ENCODE measurements at places on chromosomes 5 and 9.
A peak's percentile ranks its signal among the peaks of the same experiment; 100 is the strongest.

- DNase-seq: no peak
Measured at GRCh38 chr5:2901511-2901910, 150.0 kb upstream of the IRX2 start.

- no peak for DNase-seq
Measured at GRCh38 chr9:36398745-36399144, 1.3 kb downstream of the RNF38 start.

DNA sequence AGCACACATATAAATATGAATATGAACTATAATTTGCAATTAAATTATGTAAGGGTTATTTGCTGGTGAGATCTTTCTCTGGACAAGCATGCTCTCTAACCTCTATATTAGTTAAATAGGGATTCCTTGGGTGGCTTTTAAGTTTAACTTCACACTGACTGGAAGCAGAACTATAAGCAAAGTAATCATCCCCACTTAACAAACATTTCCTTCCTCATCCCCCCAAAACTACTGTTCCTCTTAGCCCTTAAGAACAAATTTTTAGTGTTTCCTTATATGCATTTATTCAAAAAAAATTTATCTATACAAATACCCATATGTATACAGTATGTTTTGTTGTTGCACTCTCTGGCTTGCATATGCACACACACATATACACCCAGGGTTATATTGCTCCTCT is 512.1 kb upstream of the MEF2C start:
- DNase-seq: no peak

DNA sequence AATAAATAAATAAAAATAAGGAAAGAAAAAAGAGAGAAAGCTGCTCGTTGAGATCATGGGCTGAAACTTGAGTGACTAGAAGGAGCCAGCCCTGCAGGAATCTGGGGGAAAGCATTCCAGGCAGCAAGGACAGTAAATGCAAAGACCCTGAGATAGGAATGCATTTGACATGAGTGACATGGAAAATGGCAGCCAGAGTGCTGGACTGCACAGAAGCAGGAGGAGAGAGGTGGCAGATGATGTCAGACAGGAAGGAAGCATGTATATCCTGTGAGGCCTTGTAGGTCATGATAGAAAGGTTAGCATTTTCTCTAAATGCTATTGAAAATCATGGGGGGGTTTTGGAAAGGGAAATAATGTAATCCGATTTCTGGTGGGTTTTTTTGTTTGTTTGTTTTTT is 29.1 kb downstream of the ADRA1B start:
- DNase-seq: no peak

DNA sequence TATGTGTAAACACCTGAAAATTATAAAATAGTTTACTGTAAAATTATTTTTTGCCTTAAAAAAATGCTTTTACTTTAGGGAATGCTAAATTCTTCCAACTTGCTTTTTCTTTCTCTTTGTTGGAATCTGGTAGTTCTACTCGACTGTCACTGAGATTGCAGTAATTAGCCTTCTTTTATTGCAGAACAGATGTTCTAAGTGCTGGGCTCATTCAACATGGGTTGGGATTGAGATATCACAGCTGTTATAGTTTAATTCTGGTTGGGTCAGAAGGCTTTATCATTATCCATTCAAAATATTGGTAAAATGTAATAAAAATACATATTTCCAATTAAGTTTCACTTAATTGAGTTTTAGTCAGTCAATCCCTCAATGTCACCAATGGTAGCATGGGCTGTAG is 686.7 kb downstream of the CDH18 start:
- no peak for DNase-seq

DNA sequence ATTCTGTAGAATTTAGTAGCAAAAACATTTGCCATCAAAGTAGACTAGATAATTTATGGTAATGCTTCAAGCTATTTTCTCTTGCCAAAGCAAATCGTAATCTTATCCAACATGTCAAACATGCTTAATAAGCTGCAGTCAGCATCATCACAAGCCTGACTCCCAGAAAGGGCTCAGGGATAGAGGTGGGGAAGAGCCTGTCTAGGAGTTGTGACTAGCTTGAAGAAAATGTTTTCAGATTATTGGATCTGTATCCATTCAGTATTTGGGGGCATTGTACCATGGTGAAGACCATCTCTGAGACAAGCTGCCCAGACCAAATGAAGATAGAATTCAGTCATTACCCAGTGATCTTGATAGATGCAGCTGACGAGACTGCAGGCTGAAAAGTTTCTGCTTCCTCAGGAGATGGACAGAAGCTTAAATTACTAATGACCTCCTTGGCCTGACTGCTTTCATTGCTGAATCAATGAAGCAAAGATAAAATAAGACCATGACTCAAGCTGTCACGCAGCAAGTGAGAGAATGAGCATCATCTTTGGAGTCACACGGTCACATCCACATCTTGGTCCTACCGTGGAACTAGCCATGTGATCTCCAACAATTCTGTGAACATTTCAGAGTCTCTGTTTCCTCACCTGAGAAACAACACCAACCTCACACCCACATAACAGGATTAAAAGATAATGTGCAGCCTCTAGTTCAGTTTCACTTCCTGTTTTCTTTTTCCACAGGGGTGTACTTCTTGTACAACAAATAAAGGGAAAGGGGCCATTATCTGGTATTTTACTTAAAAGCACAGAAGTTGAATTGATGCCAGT is 9.4 kb downstream of the ERAP2 start:
- no peak for DNase-seq

DNA sequence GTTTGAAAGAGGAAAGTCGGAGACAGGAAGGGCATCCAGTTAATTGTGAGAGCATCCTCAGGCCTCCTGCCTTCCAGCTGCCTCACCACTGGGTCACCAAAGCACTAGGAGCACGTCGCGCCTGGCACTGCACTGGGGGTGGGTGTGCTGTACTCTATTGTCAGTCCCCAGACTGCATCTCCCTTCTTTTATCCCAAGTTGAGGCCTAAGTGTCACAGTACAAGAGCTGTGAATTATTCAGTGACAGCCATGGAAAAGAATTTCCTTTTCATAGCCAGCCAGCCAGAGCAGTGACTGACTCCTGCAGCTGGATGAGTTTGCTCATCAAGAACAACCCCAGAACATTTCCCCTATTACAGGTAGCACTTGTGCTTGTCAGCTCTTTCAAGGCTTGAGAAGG is 16.3 kb downstream of the CLTA start:
- DNase-seq: no peak

GRCh38 chr9:136482793-136483588 is at the start of gene SEC16A:
SEC16A (minus strand) TSS chr9:136483040; CDS start chr9:136477615, 5,425 bp downstream.
- peak; percentile 98 for DNase-seq

- no peak for DNase-seq
Measured at GRCh38 chr5:124162767-124163532, 583.5 kb downstream of the ZNF608 start.

DNA sequence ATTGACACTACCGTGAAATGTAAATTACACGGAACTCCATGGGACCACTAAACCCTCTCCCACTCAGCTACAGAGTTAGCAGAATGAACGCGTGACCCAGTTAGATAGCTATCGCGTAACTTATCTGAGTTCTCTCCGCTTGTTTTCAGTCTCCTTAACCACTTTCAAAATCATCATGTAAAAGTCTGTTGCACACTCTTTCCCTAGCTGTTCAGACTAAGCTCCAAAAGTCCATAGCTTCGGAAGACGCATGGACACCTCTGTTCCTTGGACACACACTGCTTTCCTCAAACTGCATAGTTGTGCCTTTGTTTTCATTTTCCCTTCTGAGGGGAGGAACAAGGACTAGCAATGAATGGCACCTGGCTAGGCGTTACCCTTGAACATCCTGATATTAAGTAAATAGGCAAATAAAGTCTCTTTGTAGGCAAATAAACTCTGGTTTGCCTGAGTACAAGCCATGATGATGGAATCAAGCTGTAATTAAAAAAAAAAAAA is 83.3 kb downstream of the DAPK1 start:
- peak; percentile 86 for DNase-seq

- DNase-seq: no peak
Measured at GRCh38 chr5:65933295-65933694, 6.9 kb downstream of the ERBIN start.

GRCh38 chr9:127112056-127112455 is 10.4 kb downstream of the ANGPTL2 start:
- no peak for DNase-seq

DNA sequence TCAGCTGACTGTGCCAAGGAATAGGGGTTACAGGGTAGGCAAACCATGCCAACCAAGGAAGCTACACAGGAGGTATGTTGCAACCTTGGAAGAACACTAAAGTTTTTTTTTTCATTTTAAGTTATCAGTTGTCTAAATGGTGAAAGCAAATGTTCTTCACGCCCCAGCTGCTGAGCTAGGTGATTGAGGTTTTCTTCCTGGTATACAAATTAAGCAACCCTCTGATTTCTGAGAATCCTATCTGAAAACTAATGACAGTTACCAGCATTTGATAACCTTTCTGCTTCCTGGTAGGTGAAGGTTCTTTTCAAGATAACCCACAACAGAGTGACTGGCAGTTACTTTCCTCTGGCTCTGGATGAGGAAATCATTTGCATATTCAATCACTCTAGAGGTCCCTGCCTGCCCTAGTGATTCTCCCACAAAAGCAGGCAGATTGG is 194.9 kb downstream of the ATP10B start:
- DNase-seq: peak; percentile 52

DNA sequence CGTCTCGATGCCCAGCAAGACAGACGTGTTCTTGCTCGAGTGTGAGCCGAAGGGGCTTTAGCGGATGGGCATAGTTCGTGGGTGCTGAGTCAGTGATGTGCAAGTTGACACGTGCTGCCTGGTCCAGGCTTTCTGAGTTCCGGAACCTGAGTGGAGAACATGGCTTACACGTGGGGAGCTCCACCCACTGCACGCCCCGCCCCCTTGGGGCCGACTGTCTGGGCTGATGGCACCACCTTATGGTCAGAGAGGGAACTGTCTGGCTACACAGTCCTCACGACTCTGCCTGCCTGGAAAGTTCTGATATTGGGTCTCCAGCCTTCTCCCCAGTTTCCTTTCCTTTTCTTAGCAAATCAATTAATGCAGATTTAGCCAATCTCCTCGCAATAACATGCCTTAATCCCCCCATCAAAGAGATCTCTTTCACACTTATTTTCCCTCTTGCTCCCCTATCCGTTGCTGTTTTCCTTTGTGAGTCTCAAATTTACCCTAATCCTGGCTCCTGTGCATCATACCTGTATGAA is 3.8 kb upstream of the STC2 start:
- DNase-seq: peak; percentile 86

DNA sequence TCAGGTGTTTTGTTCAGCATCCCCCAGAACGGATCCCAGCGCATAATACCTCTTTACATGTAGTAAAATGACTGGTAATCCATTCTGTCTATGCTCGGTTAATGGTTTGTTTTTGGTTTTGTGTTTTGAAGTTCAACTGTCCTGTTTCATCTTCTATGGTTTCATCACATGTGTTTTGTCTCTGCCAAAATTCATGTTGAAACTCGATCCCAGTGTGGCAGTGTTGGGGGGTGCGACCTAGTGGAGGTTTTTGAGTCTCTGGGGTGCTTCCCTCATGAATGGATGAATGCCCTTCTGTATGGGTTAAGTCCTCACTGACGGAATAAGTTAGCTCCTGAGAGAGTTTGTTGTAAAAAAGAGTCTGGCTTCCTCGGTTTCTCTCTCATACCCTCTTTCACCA is 317.4 kb downstream of the KDM4C start:
- DNase-seq: no peak

GRCh38 chr5:141783005-141783946 is 94.9 kb downstream of the PCDH1 start:
- peak; percentile 88 for DNase-seq

DNA sequence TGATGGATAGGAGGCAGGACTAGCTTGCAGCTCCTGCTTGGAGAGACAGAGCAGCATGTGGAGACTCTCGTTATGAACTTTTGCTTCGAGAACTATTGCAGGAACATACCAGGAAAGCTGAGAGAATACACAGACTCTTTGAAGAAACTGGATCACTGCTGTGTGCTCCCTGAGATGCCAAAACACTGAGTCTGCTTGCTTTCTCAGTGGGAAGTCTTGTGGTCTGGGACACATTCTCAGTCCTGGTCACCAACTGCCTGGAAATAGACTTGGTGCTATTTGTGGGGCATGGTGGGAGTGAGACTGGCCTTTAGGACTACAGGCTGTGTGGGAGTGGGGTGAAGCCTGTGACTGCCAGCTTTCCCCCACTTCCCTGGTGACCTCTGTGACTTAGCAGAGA is 252.6 kb downstream of the MED10 start:
- DNase-seq: no peak

GRCh38 chr9:84598921-84599636 is 70.5 kb upstream of the NTRK2 start:
- no peak for DNase-seq

- DNase-seq: no peak
Measured at GRCh38 chr5:174775081-174775480, 50.7 kb downstream of the MSX2 start.

- DNase-seq: peak; percentile 5
Measured at GRCh38 chr5:127785098-127785927, 82.1 kb downstream of the CCDC192 start.

DNA sequence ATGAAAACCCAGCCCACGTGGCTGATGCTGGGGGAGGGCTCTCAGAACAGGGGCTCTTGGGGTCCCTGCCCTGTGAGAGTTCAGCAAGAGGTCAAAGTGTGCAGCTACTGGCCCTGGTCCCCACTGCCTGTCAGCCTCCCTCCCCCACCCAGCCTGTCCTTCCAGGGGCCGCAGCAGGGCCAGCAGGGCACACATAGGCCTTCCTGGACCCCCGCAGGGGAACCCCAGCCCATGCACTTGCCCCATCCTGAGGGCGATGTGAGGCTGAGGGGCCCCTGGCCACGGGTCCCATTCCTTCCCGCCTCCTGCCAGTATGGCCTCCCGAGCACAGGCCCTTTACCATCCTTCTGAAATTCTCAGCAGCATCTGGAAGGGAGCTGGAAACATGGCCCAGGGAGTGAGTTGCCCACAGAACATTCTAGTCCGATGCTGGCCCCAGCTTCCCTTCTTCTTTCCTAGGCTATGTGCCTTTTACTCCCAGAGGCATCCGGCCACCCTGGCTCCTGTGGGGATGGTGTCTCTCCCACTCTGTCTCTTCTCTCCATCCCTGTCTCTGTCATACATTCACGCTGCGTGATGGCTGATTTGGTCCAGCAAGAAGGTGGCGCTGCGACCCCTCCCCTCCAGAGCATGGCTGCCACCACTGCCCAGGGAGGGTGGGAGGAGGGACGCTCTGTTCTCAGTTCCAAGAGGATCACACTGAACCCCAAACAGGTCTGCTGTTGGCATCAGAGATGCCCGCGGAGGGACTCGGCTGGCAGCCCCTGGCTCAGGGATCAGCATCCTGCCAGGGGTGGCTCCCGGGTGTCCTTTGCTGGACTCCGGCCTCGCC is 19.6 kb downstream of the MRPL36 start:
- no peak for DNase-seq

DNA sequence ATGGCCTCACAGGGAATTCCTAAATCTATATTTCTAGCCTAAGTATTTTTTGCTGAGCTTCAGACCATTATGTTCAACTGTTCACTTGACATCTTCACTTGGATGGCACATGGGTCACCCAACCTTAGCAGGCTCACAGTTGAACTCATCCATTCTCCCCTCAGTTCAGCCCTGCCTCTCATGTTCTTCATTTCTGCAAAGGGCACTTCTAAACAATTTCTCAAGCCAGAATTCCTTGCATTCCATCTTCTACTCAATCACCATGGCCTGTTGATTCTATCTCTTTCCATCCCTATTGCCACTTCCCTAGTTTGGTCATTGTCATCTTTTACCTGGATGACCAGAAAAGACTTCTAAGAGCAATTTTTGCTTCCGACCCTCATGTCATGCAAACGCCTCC is 7.3 kb upstream of the RGS3 start:
- no peak for DNase-seq

GRCh38 chr9:113570106-113570505 is 106.6 kb downstream of the RGS3 start:
- no peak for DNase-seq

GRCh38 chr5:43664501-43665040 is 61.6 kb downstream of the NNT start:
- DNase-seq: no peak

GRCh38 chr5:139914218-139914807 is 118.7 kb downstream of the PSD2 start:
- DNase-seq: no peak
